Lung (tissue), 17 donors: ENCODE measurements at places on chromosomes 1 and 21. TPM values are rescaled to one million over a fixed set of nuclear protein-coding genes. Genes with fewer than 3 reads are reported as not detected.

Gene WNT2B
- 1.9 TPM for polyA plus RNA-seq

Gene FTCD
- 0.14 TPM for polyA plus RNA-seq

Gene NBPF19
- polyA plus RNA-seq = 5.6 TPM

Gene KIAA1614
- 2.1 TPM for polyA plus RNA-seq

Gene SLC16A4
- 4.6 TPM for polyA plus RNA-seq

Gene TFF2
- polyA plus RNA-seq = not detected

Gene KCNK1
- polyA plus RNA-seq = 13.1 TPM

Gene DNASE2B
- polyA plus RNA-seq = 4.9 TPM

Gene PPP1R12B
- 7.0 TPM for polyA plus RNA-seq

Gene SUSD4
- polyA plus RNA-seq = 2.8 TPM

Gene PPFIA4
- 0.64 TPM for polyA plus RNA-seq

Gene AIM2
- polyA plus RNA-seq = 0.47 TPM

Gene TACSTD2
- 204 TPM for polyA plus RNA-seq

Gene OR2T11
- not detected for polyA plus RNA-seq

GRCh38 chr1:24263211-24263610, 55.9 kb upstream of the GRHL3 start:
- H3K4me3 ChIP-seq = no peak overlapping the region
- H3K27ac ChIP-seq = no peak overlapping the region
- no peaks in the 10 kb centered on the region for H3K36me3 ChIP-seq
- DNase-seq = no peak

DNA sequence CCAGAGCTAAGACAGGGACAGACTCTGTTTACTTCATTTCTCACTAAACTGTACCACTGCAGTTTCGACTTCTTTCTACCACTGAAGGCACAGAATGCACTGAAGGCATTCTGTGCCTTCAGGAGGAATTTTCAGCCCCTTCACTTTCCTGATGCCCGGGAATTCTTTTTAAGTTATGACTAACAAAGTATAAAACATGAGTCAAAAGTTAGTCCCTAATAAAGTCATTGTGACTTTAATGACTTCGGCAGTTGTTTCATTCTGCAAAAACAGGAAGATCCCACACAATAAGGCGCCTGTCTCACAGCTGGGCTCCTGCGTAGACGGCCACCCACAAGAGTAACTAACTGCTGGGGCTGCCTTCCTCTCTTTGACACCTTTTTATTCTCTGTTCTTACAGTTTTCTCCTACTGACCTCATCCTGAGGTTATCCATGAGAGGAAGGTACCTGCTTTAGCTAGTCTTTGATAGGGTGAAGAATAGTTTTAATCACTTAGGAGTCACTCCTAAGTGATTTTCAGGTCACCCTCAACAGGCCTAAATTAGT, 183.9 kb upstream of the SGIP1 start:
- H3K27me3 ChIP-seq = no peaks in the 10 kb centered on the region
- H3K27ac ChIP-seq = peak overlapping the region; percentile 83
- DNase-seq = no peak
- peaks cover 4% of the 10 kb centered on the region for H3K4me1 ChIP-seq

DNA sequence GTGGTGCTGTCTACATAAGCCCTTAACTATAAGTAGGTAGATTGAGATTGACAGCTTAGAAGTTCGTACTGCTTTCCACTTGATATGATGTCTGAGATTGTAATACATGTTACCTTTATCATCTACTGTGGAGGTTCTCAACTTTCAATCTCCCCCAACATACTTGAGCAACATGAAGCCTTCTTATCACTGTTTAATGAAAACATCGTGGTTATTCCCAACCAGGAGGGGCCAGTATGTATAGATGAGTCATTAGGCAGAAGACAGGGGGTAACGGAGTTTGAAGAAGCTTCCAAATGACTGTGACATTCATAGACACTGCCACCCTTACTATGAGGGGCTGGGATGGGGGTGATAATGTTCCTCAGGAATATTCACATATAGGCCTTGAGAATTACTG, 36.0 kb downstream of the CENPF start:
- no peak overlapping the region for H3K4me3 ChIP-seq
- H3K36me3 ChIP-seq = peaks cover 15% of the 10 kb centered on the region
- H3K27me3 ChIP-seq = no peaks in the 10 kb centered on the region
- H3K27ac ChIP-seq = no peak overlapping the region
- H3K4me1 ChIP-seq = no peaks in the 10 kb centered on the region

- DNase-seq = peak; percentile 73
- no peak overlapping the region for H3K27ac ChIP-seq
- peaks cover 1% of the 10 kb centered on the region for H3K4me1 ChIP-seq
- H3K4me3 ChIP-seq = no peak overlapping the region
- H3K27me3 ChIP-seq = no peaks in the 10 kb centered on the region
Measured at GRCh38 chr1:46687093-46687659, 15.5 kb downstream of the TEX38 start.

GRCh38 chr1:94719926-94720793, 100.0 kb upstream of the SLC44A3 start:
- no peaks in the 10 kb centered on the region for H3K4me1 ChIP-seq
- H3K27ac ChIP-seq = no peak overlapping the region
- H3K27me3 ChIP-seq = no peaks in the 10 kb centered on the region
- H3K36me3 ChIP-seq = no peaks in the 10 kb centered on the region

- no peaks in the 10 kb centered on the region for H3K27me3 ChIP-seq
- H3K4me3 ChIP-seq = no peak overlapping the region
- H3K27ac ChIP-seq = peak overlapping the region; percentile 84
Measured at GRCh38 chr1:234603221-234604204, 6.5 kb downstream of the IRF2BP2 start.

DNA sequence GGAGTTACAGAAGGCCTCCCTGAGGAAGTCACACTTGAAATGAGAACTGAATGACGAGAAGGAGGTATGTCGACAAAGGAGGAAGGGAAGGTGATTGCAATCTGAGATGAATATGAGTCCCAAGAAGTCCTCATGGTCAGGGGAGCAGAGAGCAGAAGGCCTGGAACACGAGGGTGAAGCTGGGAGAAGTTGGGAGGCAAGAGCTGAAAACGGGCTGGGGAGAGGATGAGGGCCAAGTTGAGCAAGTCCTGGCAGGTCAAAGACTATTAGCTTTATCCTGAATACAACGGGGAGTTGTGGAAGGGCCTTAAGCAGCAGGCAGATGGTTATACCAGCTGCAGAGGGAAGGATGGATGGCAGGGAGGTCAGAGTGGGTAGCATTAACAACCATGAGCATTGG, 89.5 kb downstream of the KCNJ15 start:
- no peak overlapping the region for H3K4me3 ChIP-seq
- H3K27me3 ChIP-seq = no peaks in the 10 kb centered on the region
- no peaks in the 10 kb centered on the region for H3K36me3 ChIP-seq
- DNase-seq = no peak

- H3K4me1 ChIP-seq = no peaks in the 10 kb centered on the region
- no peaks in the 10 kb centered on the region for H3K36me3 ChIP-seq
- H3K27me3 ChIP-seq = no peaks in the 10 kb centered on the region
- DNase-seq = no peak
- H3K27ac ChIP-seq = no peak overlapping the region
- H3K4me3 ChIP-seq = no peak overlapping the region
Measured at GRCh38 chr1:68015971-68016370, 34.5 kb downstream of the DIRAS3 start.

- H3K27ac ChIP-seq = no peak overlapping the region
- no peaks in the 10 kb centered on the region for H3K27me3 ChIP-seq
- H3K4me3 ChIP-seq = no peak overlapping the region
- peaks cover 22% of the 10 kb centered on the region for H3K4me1 ChIP-seq
- no peak for DNase-seq
Measured at GRCh38 chr1:5620418-5620817, 371.8 kb downstream of the NPHP4 start.

- H3K27me3 ChIP-seq = no peaks in the 10 kb centered on the region
- H3K4me3 ChIP-seq = no peak overlapping the region
- no peaks in the 10 kb centered on the region for H3K4me1 ChIP-seq
- no peak overlapping the region for H3K27ac ChIP-seq
Measured at GRCh38 chr1:156465747-156466365, 34.7 kb downstream of the MEF2D start.

DNA sequence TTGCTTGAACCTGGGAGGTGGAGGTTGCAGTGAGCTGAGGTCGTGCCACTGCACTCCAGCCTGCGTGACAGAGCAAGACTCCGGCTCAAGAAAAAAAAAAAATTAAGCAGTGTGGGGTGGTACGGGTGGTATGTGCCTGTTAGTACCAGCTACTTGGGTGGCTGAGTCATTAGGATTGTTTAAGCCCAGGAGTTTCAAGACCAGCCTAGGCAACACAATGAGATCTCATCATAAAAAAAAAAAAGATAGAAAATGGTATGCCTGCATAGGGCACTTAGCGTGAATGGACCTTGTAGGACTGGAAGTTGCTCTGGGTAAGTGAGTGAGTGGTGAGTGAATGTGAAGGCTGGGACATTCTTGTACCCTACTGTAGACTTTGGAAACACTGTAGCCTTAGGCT, 37.0 kb downstream of the TBCE start:
- H3K4me1 ChIP-seq = no peaks in the 10 kb centered on the region
- H3K27ac ChIP-seq = no peak overlapping the region
- H3K36me3 ChIP-seq = no peaks in the 10 kb centered on the region
- no peak for DNase-seq
- H3K27me3 ChIP-seq = no peaks in the 10 kb centered on the region

- no peaks in the 10 kb centered on the region for H3K4me1 ChIP-seq
- peaks cover 1% of the 10 kb centered on the region for H3K27me3 ChIP-seq
- no peak overlapping the region for H3K4me3 ChIP-seq
- H3K36me3 ChIP-seq = no peaks in the 10 kb centered on the region
- DNase-seq = no peak
- H3K27ac ChIP-seq = no peak overlapping the region
Measured at GRCh38 chr1:30535595-30536325, 187.6 kb downstream of the MATN1 start.

- H3K27ac ChIP-seq = no peak overlapping the region
- H3K4me1 ChIP-seq = peaks cover 2% of the 10 kb centered on the region
- DNase-seq = peak; percentile 56
- H3K27me3 ChIP-seq = no peaks in the 10 kb centered on the region
- no peak overlapping the region for H3K4me3 ChIP-seq
Measured at GRCh38 chr1:183126528-183126927, 59.5 kb upstream of the LAMC2 start.

- no peak overlapping the region for H3K27ac ChIP-seq
- H3K36me3 ChIP-seq = no peaks in the 10 kb centered on the region
- H3K27me3 ChIP-seq = no peaks in the 10 kb centered on the region
- no peak overlapping the region for H3K4me3 ChIP-seq
- DNase-seq = no peak
- H3K4me1 ChIP-seq = no peaks in the 10 kb centered on the region
Measured at GRCh38 chr1:81254068-81254467, 546.7 kb upstream of the ADGRL2 start.

GRCh38 chr1:5913078-5913845, 79.0 kb downstream of the NPHP4 start:
- H3K27ac ChIP-seq = no peak overlapping the region
- H3K4me1 ChIP-seq = peaks cover 2% of the 10 kb centered on the region
- H3K27me3 ChIP-seq = no peaks in the 10 kb centered on the region
- H3K4me3 ChIP-seq = no peak overlapping the region
- DNase-seq = no peak

- DNase-seq = peak; percentile 59
- H3K27me3 ChIP-seq = no peaks in the 10 kb centered on the region
- H3K27ac ChIP-seq = no peak overlapping the region
- no peak overlapping the region for H3K4me3 ChIP-seq
Measured at GRCh38 chr1:172940174-172940855, 110.4 kb downstream of the TNFSF18 start.

- DNase-seq = no peak
- no peaks in the 10 kb centered on the region for H3K27me3 ChIP-seq
- H3K4me1 ChIP-seq = no peaks in the 10 kb centered on the region
- H3K36me3 ChIP-seq = no peaks in the 10 kb centered on the region
- no peak overlapping the region for H3K4me3 ChIP-seq
Measured at GRCh38 chr1:212926372-212926771, 24.0 kb upstream of the VASH2 start.

GRCh38 chr1:184366997-184367396, 19.8 kb upstream of the C1orf21 start:
- no peak overlapping the region for H3K27ac ChIP-seq
- H3K36me3 ChIP-seq = no peaks in the 10 kb centered on the region
- no peak overlapping the region for H3K4me3 ChIP-seq
- no peaks in the 10 kb centered on the region for H3K27me3 ChIP-seq
- H3K4me1 ChIP-seq = no peaks in the 10 kb centered on the region

DNA sequence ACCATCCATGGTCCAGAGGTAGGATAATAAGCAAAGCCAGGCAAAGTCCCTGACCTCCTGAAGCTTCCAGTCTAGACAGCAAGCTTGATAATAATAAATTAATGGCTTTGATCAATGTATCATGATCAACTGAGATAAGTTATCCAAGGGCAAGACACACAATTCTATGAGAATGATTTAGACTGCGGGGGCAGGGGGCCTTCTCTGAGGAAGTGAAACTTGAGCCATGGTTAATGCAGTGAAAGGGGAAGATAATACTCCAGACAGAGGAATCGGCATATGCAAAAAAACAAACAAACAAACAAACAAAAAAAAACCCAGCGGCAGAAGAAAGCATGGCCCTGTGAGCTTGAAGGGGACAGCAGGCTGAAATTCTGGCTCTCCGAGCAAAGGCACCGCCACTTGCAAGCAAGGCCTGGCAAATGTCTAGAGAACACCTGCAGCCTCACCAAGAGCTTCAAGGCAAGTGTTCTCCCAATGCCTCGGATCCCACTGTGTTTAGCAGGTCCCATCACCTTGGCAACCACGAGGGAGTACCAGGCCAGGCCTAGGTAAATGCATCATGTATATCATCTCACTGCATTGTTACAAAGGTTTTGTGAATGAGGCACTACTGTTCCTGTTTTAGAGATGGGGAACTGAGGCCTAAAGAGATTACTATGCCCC, 24.9 kb downstream of the CSMD2 start:
- H3K27me3 ChIP-seq = no peaks in the 10 kb centered on the region
- no peak overlapping the region for H3K27ac ChIP-seq
- H3K4me3 ChIP-seq = no peak overlapping the region
- H3K4me1 ChIP-seq = no peaks in the 10 kb centered on the region

- H3K4me1 ChIP-seq = peaks cover 2% of the 10 kb centered on the region
- peaks cover 5% of the 10 kb centered on the region for H3K27me3 ChIP-seq
- DNase-seq = no peak
- H3K4me3 ChIP-seq = no peak overlapping the region
- H3K27ac ChIP-seq = no peak overlapping the region
Measured at GRCh38 chr1:151982300-151983005, 11.2 kb downstream of the S100A10 start.

GRCh38 chr1:172616195-172616594, 42.7 kb upstream of the FASLG start:
- no peak for DNase-seq
- H3K4me3 ChIP-seq = no peak overlapping the region
- no peaks in the 10 kb centered on the region for H3K4me1 ChIP-seq
- peaks cover 2% of the 10 kb centered on the region for H3K36me3 ChIP-seq

DNA sequence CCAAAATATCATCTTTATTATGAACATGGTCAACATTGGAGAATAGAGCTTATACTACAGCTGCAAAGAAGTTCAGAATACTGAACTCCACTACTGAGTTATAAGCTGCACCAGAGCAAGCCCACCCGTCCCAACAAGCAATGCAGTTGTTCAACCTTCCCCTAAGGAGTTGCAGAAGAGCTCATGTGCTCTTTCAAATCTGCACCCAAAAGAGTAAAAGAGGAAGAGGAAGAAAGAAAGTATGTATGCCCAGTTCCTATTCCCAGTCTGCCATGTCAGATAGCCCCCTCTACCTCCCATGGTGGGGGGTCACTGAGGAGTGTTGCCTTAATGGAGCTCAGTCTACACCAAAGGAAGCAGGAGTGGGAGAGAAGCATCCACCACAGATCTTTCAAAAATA, 6.9 kb downstream of the C1orf162 start:
- H3K27me3 ChIP-seq = no peaks in the 10 kb centered on the region
- no peak overlapping the region for H3K27ac ChIP-seq
- no peaks in the 10 kb centered on the region for H3K36me3 ChIP-seq
- no peak overlapping the region for H3K4me3 ChIP-seq

GRCh38 chr1:228373681-228374571, 32.7 kb downstream of the TRIM11 start:
- DNase-seq = peak; percentile 13
- H3K27me3 ChIP-seq = no peaks in the 10 kb centered on the region
- peaks cover 5% of the 10 kb centered on the region for H3K4me1 ChIP-seq
- H3K36me3 ChIP-seq = peaks cover 2% of the 10 kb centered on the region
- no peak overlapping the region for H3K4me3 ChIP-seq
- H3K27ac ChIP-seq = peak overlapping the region; percentile 88
